ENCODE measurements at places on chromosomes 7 and 10.
A peak's percentile ranks its signal among the peaks of the same experiment; 100 is the strongest.

- no peak for DNase-seq
These were observed 21.5 kb downstream of the TEX36 start for GRCh38 chr10:125661431-125661940.

DNA sequence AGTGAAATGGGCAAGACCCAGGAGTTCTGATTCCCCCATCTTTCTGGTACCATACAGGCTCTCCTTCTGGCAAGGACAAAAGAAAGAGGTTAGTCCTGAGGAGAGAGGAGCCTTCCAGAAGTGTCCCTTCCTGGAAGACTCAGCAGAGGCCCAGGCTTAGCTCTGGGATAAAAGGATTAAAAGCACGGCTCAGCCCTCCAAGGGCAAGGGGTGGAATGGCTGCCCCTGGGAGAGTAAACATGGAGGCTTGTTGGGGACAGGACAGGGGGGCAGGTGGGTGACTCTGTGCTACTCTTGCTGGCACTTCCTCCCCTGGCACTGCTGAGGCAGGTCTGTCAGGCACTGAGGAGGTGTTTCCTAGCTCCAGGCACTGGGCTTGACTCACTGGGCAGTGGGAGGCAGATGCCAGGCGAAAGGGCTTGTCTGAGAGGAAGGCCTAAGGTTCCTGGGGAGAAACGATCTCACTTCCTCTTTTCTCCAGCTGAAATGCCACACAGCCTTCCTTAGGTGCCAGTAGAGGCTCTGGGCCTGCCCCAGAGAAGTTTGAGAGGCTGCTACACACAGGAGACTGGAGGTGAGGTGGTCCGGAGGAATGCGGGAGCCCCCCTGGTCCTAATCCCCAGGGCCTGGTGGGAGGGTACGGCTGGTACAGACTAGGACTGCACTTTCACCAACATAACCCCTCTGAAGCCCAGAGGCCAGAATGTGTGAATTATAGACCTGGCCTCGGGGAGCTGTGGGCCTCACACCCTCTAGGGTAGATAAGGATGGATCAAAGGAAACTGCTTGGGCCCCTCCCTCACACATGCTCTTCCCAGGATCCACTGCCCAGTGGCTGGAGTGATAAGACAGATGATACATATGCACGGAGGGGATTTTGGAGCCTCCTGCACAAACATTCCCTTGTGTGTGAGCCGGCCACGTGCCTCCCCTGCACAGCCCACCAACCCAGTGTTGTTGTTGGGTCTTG lies 63.2 kb upstream of the PODXL start:
- DNase-seq: no peak

GRCh38 chr10:62637249-62638061 lies 167.1 kb upstream of the ADO start:
- peak; percentile 53 for DNase-seq

DNA sequence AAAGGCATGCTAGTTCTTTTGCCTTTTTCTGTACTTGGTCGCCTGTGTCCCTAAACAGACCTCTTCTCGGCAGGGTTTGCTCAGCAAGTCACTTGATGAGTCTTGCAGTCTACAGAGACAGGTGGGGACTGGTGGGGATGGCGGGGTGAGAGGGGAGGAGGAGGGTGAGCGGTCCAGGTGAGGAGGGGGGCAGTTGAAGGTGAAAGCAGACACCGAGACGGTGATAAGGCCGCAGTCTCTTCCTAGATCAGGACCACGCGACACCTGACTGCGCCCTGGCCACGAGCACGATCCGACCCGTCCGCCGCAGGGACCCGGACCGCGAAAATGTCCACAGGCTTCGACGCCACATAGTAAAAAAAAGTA lies 566 bp downstream of the ASNS start:
- DNase-seq: peak; percentile 31

GRCh38 chr7:84705706-84706105 lies 481.1 kb downstream of the SEMA3D start:
- DNase-seq: no peak

DNA sequence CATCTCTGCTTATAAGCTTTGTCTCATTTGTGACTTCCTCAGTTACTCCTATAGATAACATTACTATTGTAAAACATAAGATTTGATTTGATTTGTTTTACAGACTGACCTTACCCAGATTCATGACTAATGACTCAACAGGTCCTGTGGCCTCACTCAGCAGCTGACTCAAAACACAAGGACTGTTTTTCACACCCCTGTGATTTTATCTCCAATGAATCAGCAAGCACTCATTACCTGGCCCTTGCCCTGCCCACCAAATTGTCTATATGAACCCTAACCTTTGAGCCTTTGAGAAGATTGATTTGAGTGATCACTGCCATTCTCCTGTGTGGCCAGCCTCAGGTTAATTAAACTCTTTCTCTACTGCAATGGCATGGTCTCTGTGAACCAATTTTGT lies 1064.6 kb upstream of the LRRTM3 start:
- DNase-seq: no peak

GRCh38 chr10:122018951-122019413 lies 30.0 kb downstream of the TACC2 start:
- DNase-seq: no peak

DNA sequence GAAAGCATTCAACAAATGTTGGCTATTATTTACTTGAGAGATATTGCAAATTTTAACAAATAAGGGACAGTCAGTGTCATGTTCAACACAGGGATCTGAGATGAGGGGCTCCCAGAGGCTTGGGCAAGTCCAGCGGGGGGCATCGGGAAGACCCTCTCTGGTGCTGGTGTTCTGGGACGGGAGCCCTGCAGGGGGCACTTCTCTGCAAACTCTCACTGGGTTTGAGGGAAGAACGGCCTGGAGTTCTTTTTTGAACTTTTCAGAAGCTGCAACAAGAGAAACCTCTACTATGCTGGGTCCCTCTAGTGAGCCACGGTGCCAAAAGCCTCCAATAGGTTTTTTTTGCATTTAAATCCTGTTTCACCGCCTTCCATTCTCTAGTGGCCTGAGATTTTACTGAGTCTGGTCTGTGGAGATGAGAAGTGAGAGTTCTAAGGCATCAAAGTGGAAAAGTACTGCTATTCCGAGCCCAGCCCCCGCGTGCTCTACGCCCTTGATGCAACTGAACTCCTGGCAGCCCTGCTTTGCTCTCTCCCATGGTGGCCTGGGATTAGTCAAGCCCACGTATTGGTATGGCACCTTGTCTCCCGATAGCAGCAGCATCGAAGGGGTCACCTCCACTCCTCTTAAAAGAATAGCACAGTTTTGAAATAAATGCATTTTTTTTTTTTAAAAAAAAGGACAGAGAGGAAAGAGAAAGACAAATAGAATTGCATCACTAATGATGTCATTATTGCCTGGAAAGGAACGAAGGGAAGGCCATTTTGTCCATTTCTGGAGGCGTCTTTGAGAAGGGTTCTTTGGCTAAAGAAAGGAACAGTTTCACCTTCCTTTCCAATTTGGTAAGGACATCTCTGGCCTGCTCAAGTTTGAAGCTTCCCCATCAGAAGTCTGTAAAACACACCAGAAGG lies 43.5 kb downstream of the CLEC2L start:
- no peak for DNase-seq

DNA sequence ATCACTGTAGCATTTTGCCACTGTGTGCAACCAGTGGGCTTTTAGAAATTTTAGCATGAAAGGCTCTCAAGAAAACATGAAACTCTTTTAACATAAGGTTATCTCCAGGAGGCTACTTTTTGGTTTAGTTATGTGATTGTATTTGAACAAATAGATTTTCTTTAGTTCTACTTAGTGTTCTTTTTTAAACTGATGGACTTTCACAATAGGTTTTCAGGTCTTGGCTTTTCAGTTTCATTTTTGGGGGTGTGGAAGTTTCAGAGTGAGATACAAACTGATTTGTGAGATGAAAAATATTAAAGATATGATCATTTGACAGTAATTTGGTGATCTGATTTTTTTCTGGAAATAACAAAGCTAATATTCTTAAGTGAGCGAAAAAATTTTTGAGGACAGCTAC lies 344.1 kb downstream of the PHF14 start:
- no peak for DNase-seq

- DNase-seq: no peak
These were observed 91.0 kb upstream of the NFE2L3 start for GRCh38 chr7:26060733-26061677.

DNA sequence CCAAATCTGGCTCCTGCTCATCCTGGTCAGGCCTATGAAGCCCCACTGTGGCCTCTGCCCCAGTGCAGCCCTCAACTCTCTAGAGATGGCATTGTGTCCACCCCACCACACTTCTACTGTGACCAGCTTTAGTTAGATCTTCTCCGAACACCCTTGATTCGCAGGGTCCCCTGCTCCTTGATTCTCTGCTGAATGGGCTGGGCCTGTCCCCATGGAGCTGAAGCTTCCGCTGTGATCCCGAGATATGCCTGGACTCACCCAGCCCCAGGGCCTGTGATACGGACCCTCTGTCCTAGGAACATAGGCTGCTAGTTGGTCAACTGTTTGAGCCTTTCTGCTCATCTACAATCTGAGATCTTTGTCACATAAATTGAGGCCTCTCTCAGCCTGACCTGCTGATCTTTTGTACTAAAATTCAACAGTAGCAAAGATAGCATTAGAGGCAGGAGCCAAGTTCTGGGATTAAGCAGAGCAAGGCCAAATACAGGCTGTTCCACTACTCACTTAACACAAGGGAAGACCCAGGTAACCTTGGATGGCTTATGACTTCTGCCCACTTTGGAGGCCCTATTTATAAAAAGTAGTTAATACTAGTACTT lies 6.5 kb upstream of the PPIF start:
- no peak for DNase-seq

- DNase-seq: no peak
These were observed 16.1 kb downstream of the USP6NL start for GRCh38 chr10:11595395-11595692.

DNA sequence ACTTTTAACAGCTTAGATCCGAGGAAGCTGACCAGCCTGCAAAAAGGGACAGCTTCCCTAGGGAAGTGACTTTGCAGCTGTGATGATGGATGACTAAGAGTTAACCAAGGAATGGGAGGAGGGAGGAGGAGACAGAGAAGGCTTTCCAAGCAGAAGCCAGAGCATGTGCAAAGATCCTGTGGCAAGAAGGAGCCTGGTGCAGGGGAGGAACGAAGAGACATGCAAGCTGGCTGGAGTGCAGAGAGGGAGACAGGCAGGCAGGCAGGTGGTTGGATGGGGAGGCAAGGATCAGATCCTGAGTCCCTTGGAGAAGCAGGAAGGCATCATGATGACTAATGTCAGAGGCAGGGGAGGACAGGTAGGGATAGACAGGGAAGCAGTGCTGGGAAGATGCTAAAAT lies 148.8 kb downstream of the PFKFB3 start:
- DNase-seq: no peak

DNA sequence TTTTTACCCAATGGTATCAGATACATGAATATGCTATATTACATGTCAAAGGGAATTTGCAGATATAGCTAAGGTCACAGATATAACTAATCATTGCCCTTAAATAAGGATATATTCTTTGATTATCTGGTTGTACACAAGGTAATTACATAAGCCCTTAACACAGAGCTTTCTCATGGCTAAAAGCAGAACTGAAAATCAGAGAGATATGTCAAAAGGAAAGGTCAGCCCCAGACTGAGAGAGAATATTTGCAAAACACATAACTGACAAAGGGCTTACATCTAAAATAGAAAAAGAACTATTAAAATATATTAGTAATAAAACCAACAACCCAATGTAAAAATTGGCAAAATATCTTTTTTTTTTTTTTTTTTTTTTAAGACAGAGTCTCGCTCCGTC lies 1029.5 kb upstream of the LRRN3 start:
- no peak for DNase-seq

DNA sequence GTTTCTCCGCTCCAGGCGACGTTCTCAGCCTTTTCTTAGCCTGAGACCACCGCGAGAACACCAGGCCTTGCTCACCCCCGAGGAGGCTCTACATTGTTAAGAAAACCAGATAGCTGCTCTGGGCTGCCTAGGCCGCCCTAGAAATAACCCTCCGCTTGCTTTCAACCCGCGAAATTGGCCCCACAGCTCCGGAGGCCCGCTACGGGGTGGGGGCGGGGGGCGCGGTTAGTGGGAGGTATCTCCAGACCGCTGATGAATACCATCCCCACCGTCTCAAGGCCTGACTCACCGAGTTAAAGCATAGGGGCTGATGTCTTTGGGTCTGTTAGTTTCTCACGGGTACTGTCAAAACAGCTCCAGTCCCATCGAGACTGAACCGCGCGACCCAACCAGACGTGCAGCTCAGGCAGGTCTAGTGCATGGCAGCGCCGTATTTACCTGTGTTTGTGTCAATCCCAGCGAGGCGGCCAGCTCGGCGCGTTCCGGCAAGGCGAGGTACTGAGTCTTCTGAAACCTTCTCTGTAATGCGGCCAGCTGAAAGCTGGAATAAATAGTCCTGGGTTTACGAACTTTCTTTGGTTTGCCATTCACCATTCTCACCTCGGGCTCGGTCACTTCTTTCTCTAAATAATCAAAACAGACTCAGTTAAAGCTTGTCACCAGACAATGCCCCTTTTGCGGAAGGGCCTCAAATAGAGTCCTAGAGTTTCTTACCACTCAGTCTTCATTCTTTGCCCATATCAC lies 2.7 kb downstream of the DLX5 start:
- no peak for DNase-seq

GRCh38 chr10:130900441-130901160 lies 410.9 kb downstream of the TCERG1L start:
- DNase-seq: no peak

DNA sequence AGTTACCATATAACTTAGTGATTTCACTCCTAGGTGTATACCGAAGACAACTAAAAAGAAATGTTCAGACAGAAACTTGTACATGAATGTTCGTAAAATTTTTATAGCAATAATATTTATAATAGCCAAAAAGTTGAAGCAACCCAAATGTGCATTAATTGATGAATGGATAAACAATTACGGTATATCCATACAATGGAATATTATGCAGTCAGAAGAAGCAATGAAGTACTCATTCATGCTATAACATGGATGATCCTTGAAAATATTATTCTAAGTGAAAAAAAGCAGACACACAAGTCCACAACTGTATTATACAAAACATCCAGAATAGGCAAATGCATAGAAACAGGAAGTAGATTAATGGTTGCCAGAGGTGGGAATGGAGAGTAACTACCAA lies 183.9 kb downstream of the RNLS start:
- DNase-seq: no peak

- no peak for DNase-seq
These were observed 3.1 kb downstream of the PALS2 start for GRCh38 chr7:24576171-24577025.

DNA sequence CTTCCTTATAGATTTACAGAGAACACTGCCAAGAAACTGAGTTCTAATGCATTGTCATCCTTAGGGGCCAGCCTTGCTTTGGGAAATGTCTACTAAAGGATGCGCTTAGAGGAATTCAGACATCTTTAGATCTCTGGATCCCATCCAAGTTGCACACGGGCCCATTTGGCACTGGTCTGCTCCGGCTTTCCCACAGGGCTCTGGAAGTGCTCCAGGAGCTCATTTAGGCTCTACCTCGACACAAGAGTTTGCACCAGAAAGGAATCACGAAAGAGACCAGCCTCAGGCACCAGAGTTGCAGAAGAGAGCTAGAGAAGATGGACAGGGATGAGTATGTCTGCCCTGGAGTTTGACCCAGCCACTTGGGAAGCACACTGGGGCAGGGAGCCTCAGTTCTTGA lies 150.1 kb upstream of the TMEM72 start:
- DNase-seq: no peak
